NCI-H2107 (cell line): ENCODE measurements at places on chromosomes 2 and 18.

GRCh38 chr18:49921318-49921985 is 108.1 kb upstream of the ACAA2 start:
- no peak for DNase-seq

DNA sequence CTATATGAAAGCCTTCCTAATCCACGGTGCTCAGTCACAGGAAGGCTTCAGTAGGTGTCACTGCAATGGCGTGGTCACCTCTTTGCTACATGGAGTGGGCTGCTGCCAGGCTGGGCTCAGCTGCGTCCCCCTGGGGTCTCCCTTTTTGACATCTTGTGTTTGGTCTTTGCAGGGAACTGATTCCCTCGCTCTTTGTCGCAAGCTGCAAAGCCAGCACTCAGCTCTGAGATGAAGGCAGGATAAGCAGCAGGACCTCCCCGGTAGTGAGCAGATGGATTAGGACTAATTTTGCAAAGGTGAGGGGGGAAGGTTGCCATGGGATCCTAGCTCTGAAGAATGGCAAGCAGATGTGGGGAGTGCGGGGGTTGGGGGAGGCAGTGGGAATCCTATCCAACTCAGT is 173.9 kb upstream of the ARL4C start:
- no peak for DNase-seq

DNA sequence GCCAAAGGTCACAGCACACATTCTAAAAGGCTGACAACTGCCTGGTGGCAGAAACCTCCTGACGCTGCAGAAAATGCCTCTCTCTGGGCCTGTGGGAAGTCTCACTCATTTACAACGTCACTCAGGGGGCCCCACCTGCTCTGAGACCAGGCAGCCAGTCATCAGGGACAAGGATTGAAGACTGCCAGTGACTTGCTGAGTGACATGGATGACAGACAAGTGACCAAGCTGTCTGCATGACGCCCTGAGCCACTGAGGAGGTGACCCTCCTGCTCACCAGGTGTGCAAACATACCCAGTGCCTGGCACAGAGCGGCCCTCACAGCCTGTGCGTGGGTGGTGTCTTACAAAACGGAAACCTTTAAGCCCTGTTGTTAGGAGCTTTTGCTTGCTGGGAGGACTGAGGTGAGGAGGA is 392.4 kb downstream of the TNS1 start:
- no peak for DNase-seq

DNA sequence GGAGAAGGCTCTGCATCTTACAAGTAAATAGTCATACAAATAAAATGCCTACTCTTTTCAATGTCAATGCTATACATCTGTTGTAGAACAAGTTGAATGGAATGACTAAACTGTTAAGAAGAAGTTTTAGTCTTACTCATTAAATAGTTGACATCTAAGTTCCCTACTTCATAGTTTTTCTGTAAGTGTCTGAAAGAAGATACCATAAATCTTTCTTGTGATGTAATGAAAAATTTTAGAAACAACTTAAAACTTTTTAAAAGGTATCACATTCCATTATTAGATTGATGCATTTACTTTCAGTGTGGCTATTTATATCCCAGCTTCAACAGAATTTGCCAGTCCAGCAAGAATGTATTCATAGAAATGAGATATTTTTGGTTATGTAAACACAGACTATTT is 185.2 kb upstream of the EPC2 start:
- DNase-seq: no peak

GRCh38 chr2:42784204-42784880 is 8.0 kb downstream of the HAAO start:
- DNase-seq: no peak

DNA sequence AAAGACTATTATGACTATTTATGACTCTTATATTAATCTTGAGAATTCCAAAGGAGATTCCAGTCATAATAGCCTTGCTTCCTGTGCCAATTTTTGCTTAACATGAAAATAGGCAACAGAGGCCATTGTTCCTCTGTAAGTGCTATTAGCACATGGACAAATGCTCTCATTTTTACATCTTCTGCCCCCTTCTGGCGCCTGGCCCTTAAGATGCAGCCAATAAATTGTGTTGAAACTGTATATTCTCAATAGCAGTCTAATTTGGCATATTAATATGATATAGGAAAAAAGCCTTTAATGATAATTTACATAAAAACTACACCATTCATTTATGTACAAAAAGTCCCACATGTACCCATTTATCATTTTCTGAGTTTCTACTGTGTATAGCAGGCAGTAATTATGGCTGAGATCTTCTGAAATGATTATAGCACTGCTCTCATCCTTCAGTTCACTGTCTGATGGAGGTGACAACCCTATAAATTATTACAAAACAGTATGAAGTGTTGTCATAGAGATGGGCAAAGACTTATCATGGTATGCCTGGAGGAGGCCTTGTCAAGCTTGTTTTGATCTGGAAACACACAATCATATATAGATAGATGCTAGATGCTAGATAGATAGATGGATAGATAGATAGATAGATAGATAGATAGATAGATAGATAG is 613.3 kb downstream of the TSN start:
- DNase-seq: no peak

DNA sequence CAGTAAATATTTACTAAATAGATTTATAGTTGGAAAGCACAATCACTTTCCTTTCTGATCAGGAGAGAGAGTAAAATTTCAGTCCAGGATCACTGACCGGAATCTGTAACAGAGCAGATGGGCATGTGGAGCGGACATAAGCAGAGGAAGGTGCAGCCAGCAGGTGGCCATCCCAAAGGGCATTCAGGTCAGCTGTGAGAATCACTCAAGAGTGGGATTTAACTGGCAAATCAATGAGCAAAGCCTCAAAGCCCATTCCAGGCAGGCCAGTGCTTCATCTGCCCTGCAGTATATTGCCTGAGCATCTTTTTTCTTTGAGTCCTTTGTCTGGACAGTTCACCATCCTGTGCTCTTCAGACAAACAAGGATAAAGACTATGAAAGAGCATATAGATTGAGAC is 166.4 kb upstream of the SLC14A2 start:
- no peak for DNase-seq

DNA sequence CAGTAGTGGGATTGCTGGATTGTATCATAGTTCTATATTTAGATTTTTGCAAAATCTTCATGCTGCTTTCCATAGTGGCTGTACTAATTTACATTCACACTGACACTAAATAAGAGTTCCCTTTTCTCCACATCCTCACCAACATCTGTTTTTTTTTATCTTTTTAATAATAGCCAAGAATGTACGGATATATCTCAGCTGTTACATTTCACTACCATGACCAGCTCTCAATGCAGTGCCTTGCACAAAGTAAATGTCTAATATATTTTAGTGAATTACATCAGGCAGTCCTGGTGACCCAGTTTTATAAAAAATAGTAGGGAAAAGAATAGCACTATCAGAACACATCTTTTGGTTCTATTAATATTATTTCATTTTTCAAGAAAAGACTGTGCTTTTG is 161.8 kb downstream of the LNPK start:
- DNase-seq: no peak

DNA sequence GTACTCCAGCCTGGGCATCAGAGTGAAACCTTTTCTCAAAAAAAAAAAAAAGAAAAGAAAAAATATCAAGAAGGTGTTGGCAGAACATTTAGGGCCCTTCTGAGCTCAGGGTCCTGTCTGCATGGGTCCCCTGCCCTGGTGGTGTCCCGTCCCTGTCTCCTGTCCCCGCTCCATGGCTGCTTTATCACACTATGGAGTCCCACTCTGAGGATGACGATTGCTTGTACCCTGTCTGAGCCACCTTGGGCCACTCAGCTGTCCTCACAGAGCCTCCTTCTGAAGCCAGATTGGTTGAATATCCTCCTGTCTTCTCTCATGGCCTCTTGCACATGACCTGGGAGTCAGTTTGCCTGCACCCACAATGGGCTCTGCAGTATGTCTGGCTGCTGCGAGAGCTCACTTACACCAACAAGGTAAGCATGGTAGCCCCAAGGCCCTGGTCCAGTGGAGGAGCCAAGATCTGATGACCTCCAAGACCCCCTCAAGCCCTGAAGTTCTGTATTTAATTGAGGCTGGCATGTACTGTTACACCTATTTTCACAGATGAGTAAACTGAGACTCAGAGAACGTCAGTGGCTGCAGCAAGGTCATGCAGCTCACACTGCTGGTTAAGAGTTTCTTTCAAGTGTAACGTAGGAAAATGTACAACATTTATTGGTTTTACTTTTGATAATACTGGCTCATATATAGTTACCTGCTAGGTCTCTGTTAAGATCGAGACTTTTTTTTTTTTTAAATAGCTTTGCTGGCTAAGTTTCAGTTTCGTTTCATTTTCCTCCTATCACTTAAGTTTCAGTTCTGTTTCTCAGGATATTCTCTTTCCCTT is 16.9 kb upstream of the ZCCHC2 start:
- DNase-seq: no peak

DNA sequence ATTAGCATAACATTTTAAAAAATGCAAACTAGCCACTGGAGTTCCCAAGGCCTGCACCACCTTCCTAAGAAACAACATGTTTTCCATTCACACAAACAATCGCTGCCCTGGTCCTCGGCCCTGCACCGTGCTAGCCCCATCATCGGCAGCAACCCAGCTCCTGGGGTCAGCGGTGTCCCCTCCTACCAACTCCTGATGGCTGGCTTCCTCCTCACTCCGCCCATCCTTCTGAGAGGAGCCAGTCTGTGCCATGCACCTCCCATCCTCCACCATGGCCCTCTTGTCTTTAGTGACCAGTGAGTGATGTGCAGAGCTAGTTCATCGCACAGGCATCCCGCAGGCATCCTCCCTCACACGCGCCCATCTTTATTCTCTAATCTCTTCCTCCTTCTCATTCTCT is 81.9 kb downstream of the LONRF2 start:
- no peak for DNase-seq

DNA sequence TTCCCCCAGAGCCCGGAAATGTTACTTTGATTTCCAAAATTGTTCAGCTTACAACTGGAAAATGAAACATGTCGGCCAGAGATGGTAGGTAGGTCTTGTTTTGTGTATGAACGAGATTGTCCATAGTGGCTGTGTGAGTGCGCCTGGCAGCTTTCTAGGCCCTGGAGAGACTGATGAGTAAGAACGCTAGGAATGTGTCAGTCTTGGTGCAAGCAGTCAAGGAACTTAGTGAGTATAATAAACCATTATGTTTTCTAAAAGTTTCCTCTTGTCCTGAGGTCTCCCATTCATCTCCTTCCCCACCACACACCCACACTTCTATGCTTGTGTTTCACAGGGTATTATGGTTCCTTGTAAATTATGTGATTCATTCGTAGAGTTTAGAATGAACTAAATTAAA is 234.2 kb downstream of the CDH2 start:
- no peak for DNase-seq

GRCh38 chr2:21710496-21710895 is 586.7 kb downstream of the TDRD15 start:
- no peak for DNase-seq

DNA sequence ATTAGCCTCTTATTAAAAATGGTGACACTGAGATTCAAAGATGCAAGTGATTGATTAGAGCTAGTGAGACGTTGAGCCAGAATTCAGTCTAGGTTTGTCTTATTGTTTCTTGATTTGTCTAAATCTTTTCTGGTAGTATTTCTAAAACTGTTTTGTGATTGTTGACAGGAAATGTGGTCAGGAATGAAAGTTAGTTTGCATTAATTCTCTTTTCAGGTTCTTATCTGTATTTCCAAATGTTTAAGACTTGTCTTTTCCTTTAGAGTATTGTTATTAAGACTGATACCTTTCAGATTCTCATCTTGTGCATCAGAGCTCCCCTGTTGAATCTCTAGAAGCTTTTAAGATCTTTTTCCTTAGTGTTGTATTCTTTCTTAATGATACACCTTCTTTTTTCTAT is 89.3 kb downstream of the MBD5 start:
- no peak for DNase-seq

DNA sequence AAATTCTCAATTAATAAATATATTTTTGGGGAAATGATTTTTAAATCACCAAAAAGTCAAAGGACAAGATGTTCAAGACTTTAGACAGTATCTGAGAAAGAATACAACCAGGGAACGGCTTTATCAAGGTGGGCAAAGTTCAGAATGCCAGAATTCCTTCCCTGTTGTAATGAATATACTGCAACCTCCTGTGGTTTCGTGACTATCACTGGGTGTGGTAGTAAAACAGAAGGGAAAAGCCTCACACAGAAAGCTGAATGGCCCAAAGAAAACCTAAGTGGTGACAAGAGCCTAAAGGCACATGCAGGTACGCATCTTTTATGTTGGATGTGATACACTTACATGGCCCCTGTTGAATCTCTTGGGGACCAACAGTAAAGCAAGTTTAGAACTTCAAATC is 37.1 kb downstream of the MBD2 start:
- DNase-seq: no peak
